ENCODE measurements at places on chromosomes 1 and 21. TPM values are rescaled to one million over a fixed set of nuclear protein-coding genes. Genes with fewer than 3 reads are reported as not detected.

DNA sequence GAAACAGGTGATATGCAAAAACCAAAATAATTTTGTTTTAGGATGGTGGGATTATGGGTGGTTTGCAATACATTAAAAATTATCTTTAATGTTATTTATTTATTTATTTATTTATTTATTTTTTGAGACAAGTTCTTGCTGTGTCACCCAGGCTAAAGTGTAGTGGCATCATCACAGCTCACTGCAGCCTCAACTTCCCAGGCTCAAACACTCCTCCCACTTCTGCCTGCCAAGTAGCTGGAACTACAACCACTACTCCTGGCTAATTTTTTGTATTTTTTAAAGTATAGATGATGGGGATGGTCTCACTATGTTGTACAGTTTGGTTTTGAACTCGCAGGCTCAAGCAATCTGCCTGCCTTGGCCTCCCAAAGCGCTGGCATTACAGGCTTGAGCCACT is 6.5 kb upstream of the PYCR2 start:
- no peak overlapping the region for H3K4me3 ChIP-seq
- H3K36me3 ChIP-seq: no peaks in the 10 kb centered on the region
- H3K27ac ChIP-seq: peak overlapping the region; percentile 70
- peaks cover 19% of the 10 kb centered on the region for H3K4me1 ChIP-seq

DNA sequence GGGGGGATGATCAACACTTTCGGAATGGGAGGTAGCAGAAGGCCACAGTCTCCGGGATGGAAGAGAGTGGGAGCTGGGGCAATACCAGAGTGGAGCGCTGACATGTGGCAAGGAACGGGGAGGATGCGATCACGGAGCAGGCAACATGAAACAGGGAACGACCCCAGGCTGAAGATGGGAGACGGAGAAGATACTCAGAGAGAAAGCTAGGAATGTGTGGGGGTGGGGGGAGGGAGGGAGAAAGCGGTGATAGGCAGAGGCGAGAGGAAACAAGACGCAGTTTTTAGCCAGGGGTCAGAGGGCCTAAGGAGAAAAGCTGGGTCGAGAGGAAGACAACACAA is 577 bp downstream of the RAB3GAP2 start:
- no peaks in the 10 kb centered on the region for H3K27me3 ChIP-seq
- peak overlapping the region; percentile 79 for H3K4me3 ChIP-seq
- H3K27ac ChIP-seq: peak overlapping the region; percentile 97
- no peak for DNase-seq

The BLACAT1 gene
- not detected for total RNA-seq

DNA sequence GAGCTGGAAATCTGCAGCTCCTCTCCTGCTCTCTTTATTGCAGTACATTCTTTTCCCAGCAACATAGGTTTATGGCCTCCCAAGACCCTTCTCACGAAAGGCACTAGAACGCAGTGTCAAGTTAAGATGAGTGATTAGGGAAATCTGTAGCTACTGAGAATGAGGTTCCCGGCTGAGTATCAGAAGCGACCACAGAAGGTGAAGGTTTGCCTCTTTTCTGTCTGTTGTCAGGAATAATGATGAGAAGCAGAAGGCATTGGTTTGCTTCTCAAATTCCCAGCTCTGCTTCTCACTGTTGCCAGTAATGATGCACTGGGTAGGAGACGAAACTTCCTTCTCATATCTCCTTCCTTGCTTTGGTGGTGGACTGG is 128.4 kb downstream of the NTMT2 start:
- H3K36me3 ChIP-seq: no peaks in the 10 kb centered on the region
- H3K27ac ChIP-seq: no peak overlapping the region
- DNase-seq: no peak
- H3K27me3 ChIP-seq: no peaks in the 10 kb centered on the region

The RGS16 gene
- 59.9 TPM for total RNA-seq
